Stimulated activated CD4-positive, alpha-beta T cell treated with anti-CD3 and anti-CD28 coated beads, Interleukin-15, amount 100 ng/mL, for 1 hour (primary cell): ENCODE measurements at places on chromosomes 13 and 19.

DNA sequence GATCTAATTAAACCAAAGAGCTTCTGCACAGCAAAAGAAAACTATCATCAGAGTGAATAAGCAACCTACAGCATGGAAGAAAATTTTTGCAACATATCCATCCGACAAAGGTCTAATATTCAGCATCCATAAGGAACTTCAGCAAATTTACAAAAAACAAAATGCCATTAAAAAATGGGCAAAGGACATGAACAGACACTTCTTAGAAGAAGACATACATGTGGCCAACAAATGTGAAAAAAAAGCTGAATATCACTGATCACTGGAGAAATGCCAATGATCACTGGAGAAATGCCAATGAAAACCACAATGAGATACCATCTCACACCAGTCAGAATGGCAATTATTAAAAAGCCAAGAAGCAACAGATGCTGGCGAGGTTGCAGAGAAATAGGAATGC, 32.5 kb downstream of the ZNF582 start:
- no peak for DNase-seq

GRCh38 chr13:45303026-45303425, 38.0 kb downstream of the TPT1 start:
- DNase-seq, result no peak

- no peak for DNase-seq
Measured at GRCh38 chr19:647566-648284, 8.0 kb downstream of the FGF22 start.

DNA sequence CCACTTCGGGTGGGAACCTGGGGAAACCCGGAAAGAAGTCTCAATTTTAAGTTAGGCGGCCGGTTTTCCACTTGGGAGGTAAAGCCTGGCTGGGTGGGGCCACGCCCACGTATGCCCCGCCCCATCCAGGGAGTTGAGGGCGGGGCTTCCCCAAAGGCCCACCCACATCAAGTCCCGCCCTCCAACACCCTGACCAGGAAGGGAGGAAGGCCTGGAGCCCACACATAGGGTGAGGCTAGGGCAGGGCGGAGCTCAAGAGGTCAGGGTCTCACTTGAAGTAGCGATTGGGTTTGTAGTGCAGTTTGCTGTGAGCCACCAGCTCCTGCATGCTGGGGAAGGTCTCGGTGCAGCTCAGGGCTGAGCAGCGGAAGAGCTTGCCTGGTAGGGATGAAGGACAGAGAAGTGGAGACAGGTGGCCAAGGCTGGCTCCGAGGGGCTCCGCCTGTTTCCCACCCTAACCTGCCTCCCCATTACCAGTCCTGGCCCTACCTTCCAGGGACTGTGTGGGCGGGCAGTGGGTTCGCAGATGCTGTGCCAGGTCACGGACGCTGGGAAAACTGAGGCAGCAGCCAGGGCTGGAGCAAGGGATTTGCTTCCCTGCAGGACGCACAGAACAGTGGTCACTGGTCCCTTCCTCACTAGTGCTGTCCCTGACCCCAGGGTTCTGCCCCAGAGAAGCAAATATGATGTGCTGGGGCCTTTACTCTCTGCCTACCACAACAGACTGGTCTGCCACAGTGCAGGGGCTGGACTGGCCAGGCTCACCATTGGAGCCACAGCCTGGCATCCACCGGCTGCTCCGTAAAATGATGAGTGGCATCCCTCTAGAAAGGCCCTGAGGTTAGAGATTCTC, 1.6 kb downstream of the ZNF414 start:
- no peak for DNase-seq

DNA sequence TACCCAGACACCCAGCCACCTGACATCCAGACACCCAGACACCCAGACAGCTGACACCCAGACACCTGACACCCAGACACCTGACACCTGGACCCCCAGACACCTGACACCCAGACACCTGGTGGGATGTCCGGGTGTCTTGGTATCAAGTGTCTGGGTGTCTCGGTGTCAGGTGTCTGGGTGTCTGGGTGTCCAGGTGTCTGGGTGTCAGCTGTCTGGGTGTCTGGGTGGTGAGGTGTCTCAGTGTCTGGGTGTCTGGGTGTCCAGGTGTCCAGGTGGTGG, 18.6 kb downstream of the C19orf12 start:
- DNase-seq, result no peak
